Pancreas (tissue), 10 donors: ENCODE measurements at places on chromosomes 5 and 9. TPM values are rescaled to one million over a fixed set of nuclear protein-coding genes. Genes with fewer than 3 reads are reported as not detected.

- DNase-seq, result no peak
Observed at GRCh38 chr9:129235931-129236331, 57.9 kb upstream of the IER5L start.

GRCh38 chr9:5425006-5425628 lies 12.6 kb downstream of the PLGRKT start:
- DNase-seq, result no peak

DNA sequence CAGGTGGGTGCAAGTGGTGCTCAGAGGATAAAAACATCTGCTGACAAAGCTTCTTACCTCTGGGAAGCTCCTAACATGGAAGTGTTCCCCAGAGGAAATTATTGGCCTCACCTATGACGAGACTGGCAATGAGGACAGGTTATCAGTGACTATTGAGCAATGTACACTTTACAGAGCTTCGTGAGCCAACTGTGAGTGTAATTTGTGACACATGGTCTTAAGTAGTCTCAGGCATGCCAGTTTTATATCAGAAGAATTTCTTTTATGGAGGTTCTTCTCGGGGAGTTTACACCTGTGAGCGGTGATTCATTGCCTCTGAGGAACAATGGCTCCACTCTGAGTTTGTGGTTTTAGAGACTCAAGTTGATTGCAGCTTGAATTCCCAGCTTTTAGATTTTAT lies 11.3 kb downstream of the ANKDD1B start:
- DNase-seq, result peak; percentile 11

- DNase-seq, result no peak
Observed at GRCh38 chr5:31364881-31365636, 166.8 kb downstream of the DROSHA start.

GRCh38 chr5:159533197-159533596 lies 202.9 kb upstream of the IL12B start:
- DNase-seq, result no peak

DNA sequence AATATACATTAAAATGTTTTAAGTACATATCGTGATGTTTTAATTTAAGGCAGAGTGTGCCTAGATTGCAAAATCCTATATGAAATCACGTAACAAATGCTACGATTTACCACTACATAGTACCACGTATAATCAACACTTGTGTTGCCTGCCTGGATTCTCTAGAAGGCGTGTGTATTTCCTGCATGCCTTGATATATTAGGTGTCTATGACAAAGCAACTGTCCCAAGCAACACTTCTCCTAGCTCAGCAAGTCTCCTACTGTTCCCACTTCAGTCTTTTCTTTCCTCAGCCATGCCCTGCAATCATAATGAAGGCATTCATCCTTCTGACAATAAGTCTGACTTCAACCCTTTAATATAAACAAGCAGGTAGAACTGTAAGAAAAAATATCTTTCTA lies 89.6 kb downstream of the PTPRD start:
- DNase-seq, result no peak

DNA sequence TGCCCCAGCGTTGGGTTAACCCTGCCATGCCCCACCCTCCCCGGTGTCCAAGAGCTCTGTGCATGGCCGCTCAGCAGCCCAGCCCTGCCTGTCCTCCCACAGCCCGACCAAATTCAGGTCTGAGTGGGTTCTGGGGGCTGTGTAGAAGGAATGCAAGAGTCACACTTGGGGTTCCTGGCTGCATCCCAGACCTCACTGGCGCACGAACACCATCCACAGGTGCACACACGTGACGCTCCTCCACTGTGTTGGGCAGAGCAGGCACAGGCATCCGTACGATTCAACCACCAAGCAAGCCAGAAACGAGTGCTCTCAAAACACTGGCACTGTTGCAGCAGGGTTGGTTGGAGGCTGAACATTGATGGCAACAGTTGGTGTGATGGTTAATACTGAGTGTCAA lies 93.9 kb downstream of the OLFM1 start:
- DNase-seq, result peak; percentile 22

- no peak for DNase-seq
Observed at GRCh38 chr5:116441223-116441622, 133.4 kb downstream of the SEMA6A start.

DNA sequence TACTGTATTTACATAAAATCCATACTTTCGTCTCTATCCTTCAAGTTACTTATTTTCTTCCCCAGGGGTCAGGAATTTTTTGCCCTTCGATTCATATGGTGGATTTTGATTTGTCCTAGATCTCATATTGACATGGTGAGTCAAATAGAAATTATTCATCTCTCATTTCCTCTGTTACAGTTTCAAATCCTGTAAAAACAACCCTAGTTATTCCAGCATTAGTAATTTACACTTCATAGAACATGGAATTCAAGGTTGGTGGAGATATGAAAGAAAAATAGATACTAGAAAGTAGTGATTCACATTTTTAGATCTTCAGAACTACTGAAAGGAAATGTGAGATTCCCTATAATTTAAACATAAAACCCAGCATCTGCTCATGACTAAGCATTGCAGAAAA lies 1331.0 kb upstream of the CDH9 start:
- DNase-seq, result no peak

GRCh38 chr9:36074870-36075532 lies 38.3 kb downstream of the RECK start:
- peak; percentile 71 for DNase-seq

DNA sequence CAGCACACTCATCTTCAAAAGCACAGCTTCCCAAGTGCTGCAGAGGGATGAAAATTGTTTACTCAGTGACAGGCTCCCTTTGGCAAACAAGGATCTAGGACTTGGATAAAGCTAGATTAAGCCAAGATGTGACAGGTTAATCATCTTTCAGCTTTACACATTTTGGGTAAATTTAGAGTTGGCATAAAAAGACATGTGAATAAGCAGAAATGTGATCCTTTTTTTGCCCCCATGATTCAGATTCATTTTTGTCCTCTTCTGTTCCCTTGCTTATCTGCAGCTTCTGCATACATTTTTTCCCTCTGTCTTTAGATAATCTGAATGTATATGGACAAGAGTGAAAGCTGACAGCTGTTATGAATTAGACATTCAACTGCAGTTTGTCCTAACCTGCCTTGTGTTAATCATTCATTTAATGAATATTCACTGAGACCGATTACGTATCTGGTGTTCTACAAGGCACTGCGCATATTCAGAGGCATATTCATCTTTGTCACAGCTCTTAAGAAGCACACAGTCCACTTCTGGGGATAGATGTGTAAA lies 19.6 kb downstream of the ADAMTSL1 start:
- no peak for DNase-seq

- DNase-seq, result no peak
Observed at GRCh38 chr5:169944922-169945680, 35.2 kb downstream of the INSYN2B start.

DNA sequence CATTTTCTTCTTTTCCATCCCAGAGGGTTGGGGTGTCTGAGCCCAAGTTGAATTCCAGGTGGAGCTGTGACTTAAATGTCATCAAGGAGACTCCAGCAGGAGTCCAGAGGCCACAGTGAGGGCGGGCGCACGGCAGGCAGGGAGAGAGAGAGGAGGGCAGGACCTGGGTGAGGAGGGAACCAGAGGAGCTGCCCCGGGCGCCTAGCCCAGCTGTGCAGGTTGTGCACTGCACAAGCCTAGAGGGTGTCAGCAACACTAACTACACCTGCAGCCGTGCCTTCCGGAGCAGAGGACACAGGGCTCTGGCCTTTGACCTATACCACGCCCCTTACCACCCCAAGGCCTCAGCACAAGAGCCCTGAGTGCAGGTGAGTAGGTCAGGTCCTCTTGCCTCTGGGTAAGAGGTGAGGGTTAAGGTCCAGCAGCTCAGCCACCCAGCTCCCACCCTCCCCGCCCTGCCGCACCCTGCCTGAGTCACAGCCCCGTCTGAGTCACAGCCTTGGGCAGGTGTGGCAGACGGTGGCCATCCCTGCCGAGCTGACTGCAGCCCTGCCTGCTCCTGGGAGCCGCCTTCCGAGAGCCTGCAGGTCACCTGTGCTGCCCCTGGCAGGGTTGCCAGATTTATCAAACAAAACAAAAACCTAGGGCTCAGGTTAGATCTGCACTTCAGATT lies 6.4 kb upstream of the AGPAT2 start:
- DNase-seq, result peak; percentile 85

PCDHA8 gene
- 0.41 TPM for total RNA-seq

TSSK1B gene
- 0.06 TPM for total RNA-seq

OR1J2 gene
- total RNA-seq, result not detected

KCNT1 gene
- total RNA-seq, result 0.06 TPM

NUTM2F gene
- not detected for total RNA-seq

TLE1 gene
- 17.5 TPM for total RNA-seq

PNPLA7 gene
- total RNA-seq, result 23.8 TPM

LHX3 gene
- total RNA-seq, result not detected

PCDHB7 gene
- 0.70 TPM for total RNA-seq

PIP5K1B gene
- total RNA-seq, result 6.4 TPM
